Stimulated activated CD4-positive, alpha-beta T cell treated with anti-CD3 and anti-CD28 coated beads, Interleukin-1b, Interleukin-23, amount 100 ng/mL, for 1 hour (primary cell): ENCODE measurements at places on chromosomes 2 and 18.

DNA sequence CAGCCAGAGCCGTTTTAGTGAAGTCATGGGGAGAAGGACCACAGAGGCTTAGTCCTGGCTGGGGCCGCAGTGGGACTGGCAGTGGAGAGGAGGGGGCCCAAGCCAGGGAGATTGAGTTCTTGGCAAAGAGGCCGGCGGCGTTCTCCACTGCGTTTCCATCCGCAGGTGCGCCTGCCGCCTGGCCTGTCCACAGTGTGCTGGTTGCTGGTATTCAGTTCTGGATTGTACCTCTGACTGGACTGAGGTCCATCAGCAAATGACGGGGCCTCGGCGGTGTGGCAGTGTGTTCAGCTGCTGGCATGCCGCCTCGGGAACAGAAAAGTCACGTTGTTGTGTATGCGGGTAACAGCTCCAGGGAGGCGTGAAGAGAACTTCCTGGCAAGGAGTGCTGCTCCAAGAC lies 36.8 kb downstream of the LRRFIP1 start:
- no peak for DNase-seq

DNA sequence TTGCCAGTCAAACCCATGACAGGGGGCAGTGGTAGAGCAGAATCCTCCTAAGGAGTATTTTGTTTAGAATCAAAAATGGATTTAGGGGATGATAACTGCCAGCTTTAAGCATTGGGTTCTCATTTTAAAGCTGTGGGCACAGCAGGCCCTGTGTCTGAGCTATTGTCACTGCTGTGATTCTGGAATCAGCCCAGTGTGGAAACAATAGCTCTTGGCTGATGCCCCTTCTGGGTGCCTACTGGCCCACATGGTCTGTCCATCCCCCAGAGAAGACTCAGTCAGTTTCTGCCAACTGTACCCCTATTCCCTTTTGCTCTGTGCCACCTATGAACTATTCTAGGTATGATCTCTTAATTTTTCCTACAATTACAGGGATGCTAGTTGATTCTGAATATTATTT lies 91.7 kb upstream of the LRRTM1 start:
- DNase-seq: no peak

DNA sequence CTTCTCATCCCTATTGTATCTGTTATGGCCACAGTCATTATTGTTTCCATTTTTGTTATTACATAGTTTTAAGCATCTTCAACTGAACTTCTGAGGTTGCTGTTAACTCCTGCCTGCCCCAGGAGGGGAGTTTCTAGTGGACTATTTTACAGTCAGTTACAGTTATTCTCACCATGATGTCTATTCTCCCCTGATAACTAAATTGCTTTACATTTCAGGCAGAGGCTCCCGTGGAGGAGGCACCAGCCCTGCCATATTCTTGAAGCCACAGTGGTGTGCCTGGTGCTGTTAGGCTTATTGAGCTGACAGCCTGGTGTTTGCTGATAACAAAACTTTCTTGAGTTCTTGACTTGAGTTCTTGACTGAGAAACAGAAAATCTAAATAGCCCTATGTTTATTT lies 256.4 kb downstream of the TFCP2L1 start:
- DNase-seq: no peak

GRCh38 chr2:118237451-118237850 lies 149.2 kb downstream of the INSIG2 start:
- DNase-seq: no peak

DNA sequence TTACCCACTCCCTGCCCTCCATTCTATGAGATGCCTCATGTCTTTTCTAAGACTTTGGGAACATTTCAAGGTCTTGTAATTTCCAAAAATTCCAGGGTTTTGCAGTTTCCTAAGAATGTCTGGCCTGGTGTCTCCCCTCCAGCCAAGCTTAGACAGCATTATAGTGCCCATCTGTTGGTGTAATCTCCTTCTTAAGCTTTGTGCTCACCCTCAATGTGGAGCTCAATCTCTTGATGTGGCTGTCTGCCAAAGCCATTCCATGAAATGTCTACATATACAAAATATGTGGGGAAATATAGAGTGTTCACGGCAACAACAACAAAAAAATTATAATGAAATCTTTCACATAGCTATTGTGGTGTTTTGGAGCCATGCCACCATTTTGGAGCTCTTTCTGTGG lies 558.4 kb downstream of the PIK3C3 start:
- DNase-seq: no peak
